CMK (cell line): ENCODE measurements at places on chromosomes 7 and 10.

- DNase-seq = no peak
These were observed 206.3 kb upstream of the PRSS1 start for GRCh38 chr7:142542942-142543341.

DNA sequence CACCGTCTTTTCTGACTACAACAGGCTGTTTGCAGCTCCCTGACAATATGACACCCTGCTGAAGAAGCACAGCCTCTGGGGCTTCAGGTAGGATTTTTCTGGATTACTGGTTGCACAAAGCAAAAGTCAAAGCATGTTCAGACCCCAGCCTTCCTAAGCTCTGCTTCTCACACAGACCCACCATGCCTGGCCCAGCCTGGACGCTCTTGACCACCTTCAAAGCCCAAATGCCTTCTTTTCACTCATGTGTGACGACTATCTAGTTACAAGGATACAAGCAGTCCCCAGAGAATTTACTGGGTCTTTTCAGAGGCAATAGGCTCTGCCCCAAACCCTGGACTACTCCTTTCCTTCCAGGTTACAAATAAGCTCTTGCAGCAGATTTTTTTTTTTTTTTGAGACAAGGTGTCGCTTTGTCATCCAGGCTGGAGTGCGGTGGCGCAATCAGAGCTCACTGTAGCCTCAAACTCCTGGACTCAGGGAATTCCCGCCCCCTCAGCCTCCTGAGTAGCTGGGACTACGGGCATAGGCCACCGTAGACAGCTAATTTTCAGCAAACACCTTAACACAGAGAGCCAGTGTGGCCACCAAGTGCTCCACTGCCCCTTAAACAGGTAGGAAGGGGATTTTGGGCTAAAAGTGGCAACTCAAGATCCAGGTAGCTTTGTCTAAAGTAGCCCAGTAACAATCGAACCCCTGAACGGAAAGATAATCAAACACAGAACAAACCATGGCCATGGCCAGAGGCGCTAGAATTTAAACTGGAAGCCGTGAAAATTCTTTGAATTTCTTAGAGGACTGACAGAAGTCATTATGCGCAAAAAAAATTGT is 16.2 kb downstream of the SVIL start:
- DNase-seq = no peak

- DNase-seq = no peak
These were observed 415.1 kb downstream of the PAXIP1 start for GRCh38 chr7:154587792-154588191.

DNA sequence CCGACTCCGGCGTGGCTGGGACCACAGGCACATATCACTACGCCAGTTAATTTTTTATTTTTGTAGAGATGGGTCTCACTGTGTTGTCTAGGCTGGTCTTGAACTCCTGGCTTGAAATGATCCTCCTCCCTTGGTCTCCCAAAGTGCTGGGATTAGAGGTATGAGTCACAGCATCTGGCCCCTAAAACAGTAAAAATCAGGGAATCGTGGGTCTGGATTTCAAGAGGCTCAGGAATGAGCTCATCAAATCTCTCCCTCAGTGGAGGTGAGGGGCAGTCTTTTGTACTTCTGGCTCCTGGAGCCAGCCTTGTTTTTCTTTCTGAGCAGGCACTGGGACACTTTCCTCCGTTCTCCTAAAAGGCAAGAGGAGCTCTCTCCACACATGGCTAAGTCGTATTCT is 32.1 kb upstream of the RHEB start:
- no peak for DNase-seq

GRCh38 chr7:117135553-117135891 is 182.2 kb downstream of the ST7 start:
- DNase-seq = no peak

GRCh38 chr10:96271016-96271815 is at the start of gene BLNK:
BLNK (minus strand) TSS chr10:96271569; CDS start chr10:96271398, 171 bp downstream.
- no peak for DNase-seq

DNA sequence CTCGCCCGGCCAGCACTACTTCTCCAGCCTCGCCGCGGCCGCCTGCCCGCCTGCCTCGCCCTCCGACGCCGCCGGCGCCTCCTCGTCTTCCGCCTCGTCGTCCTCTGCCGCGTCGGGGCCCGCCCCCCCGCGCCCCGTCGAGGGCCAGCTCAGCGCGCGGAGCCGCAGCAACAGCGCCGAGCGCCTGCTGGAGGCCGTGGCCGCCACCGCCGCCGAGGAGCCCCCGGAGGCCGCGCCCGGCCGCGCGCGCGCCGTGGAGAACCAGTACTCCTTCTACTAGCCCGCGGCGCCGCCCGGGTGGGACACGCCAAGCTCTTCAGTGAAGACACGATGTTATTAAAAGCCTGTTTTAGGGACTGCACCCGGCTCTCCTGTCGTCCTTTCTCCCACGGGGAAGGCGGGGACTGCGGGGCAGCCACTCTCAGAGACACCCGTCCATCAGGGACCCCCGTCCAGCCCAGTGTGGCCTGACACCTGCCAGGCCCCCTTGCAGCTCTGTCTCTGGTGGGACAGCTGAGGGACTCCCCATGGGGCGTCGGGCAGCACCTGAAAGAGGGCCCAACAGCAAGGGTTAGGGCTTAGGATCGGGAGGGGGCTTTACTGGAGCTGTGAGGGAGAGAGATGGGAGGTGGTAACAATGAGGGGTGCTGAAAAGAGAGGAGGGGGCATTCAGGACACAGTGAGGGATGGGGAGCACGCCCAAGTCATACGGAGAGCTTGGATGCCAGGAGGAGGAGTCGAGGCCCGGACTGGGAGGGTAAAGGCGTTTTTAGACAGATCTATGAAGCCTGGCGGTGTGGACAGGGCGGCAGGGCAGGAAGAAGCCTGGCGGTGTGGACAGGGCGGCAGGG is 34.7 kb downstream of the SPDYE6 start:
- peak; percentile 21 for DNase-seq

GRCh38 chr7:151714201-151714600 is 162.7 kb downstream of the PRKAG2 start:
- DNase-seq = no peak

DNA sequence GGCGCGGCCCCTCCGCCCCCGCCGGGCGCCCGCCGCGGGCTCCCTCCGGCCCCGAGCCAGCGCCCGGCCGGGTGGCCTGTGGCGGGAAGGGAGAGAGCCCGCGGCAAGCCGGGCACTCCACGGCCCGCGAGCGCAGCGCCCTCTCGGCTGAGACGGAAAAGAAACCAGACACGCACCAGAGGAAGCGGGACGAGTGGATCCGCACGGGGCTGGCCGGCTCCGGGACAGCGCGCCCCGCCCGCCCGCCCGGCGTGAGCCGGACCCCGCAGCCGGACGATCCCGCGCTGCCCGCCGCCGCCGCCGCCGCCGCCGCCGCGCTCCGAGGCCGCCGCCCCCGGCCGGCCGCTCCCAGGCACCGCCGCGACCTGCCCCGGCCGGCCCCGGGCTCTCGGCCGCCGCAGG is 300 bp downstream of the ARHGAP21 start:
- no peak for DNase-seq

- DNase-seq = no peak
These were observed 42.6 kb downstream of the PWWP2B start for GRCh38 chr10:132439424-132440163.
